ENCODE measurements at places on chromosomes 11 and 22.

DNA sequence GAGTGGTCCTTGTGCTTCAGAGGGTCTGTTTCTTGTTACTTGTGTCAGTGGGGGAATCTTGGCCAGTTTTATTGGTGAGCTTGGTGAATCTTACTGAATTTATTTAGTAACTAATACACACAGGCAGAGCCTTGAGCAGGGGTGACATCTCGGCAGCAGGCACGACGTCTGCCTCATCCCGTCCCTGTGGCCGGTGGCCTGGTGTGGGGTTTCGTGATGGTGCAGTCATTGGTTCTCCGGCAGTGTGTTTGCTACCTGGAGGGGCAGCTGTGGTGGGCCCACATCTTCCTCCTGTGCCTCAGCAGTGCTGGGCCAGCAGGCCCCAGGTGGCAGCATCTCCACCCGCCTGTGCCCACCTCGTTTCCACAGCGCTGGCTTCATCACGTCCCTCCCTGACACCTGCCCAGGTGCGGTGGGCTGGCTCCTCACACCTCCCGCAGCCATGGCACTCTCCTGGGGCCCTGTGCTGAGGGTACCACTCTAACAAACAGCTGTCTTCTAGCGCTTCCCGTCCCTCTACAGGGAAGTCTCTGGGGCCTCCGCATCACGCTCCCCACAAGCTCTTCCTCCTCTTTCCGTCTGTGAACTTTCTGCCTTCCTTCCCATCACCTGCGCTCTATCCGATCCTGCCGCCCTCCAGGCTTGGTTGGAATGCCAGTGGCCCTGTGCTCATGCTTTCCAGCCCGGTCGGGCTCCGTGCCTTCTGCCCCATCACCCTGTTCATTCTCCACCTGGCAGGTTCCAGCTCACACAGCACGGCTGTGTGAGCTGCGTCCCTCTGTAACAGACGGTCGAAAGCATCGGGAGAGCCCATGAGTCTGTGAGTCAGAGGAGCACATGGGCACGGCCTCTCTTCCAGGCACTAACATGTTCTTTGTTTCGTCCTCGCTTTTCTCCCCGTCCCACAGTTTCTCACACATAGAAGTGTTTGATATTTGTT is 203.4 kb downstream of the TBC1D22A start:
- DNase-seq = no peak

DNA sequence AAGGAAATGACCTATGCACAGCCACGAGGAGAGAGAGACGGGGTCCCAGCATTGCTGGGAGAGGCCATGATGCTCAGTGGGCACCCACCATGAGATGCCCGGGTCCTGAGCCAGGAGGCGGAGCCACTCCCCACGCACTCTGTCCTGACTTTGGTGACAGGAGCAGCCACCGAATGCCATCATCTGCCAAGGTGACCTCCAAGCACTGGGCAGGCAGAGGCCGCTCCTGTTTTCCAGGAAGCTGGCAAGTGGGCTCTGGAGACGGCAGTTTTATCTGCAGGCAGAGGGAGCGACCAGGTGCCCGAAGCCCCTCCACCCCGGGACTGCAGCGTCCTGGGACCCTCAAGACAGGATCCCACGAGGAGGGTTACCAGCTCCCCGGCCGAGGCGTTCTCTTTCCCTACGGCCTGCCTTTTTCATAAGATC is 453.9 kb downstream of the BRD1 start:
- no peak for DNase-seq

DNA sequence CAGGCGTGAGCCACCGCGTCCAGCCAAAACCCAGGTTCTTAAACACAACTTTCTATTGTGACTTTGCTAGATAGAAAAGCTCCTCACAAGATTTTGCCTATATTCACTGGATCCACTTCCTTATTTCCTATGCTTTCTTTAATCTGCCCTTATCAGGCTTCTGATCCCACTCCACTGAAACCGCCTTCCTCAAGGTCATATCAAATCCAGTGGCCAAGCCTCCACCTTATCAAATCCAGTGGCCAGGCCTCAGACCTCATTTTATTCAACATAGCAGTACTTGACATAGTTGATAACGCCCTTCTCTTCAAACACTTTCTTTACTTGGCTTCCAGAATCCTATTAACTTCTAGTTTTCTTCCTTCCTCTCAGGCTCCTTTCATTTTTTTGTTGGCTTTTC is 29.5 kb downstream of the DIXDC1 start:
- DNase-seq = no peak

GRCh38 chr11:12764187-12764914 is 90.1 kb downstream of the TEAD1 start:
- no peak for DNase-seq

- no peak for DNase-seq
Measured at GRCh38 chr11:78039391-78039918, 16.4 kb upstream of the KCTD14 start.

- no peak for DNase-seq
Measured at GRCh38 chr11:31772412-31772811, 38.7 kb downstream of the PAX6 start.

Data from renal pelvis (tissue), 12 donors.